ENCODE measurements at places on chromosomes 12 and 14. TPM values are rescaled to one million over a fixed set of nuclear protein-coding genes. Genes with fewer than 3 reads are reported as not detected.

Gene MIP
- total RNA-seq, result not detected

Gene LRP1-AS
- not detected for total RNA-seq

Gene ARHGEF40
- 42.8 TPM for total RNA-seq

Gene KLHL33
- 0.11 TPM for total RNA-seq

Gene DPPA3
- not detected for total RNA-seq

Gene ZNF140
- 20.9 TPM for total RNA-seq

Gene MFAP5
- 5.8 TPM for total RNA-seq

Gene PIWIL1
- total RNA-seq, result not detected

Gene CCDC177
- under 0.01 TPM for total RNA-seq

Gene NINJ2
- 0.77 TPM for total RNA-seq

Gene CNTN1
- 16.2 TPM for total RNA-seq

Gene C12orf54
- not detected for total RNA-seq

Gene TMEM253
- total RNA-seq, result not detected

Gene RPS6KL1
- total RNA-seq, result 1.1 TPM

Gene RFX4
- not detected for total RNA-seq

Gene RPS26
- total RNA-seq, result 174 TPM

Gene PIGH
- total RNA-seq, result 9.2 TPM

Gene LAG3
- total RNA-seq, result under 0.01 TPM

Gene SSTR1
- 22.0 TPM for total RNA-seq

Gene SYNDIG1L
- total RNA-seq, result not detected

Gene DACT1
- 27.4 TPM for total RNA-seq

Gene STAC3
- 0.50 TPM for total RNA-seq

Gene KRT73
- not detected for total RNA-seq

Gene RTL1
- total RNA-seq, result under 0.01 TPM

Gene APOF
- not detected for total RNA-seq

Gene LRTM2
- total RNA-seq, result not detected

Gene SOCS2
- total RNA-seq, result 18.4 TPM

Gene NOVA1
- total RNA-seq, result 4.1 TPM

Gene NR2C1
- 13.5 TPM for total RNA-seq

Gene MIS18BP1
- 35.2 TPM for total RNA-seq

Gene PRH2
- 0.50 TPM for total RNA-seq

Gene NANOG
- total RNA-seq, result not detected

Gene TBX3
- total RNA-seq, result 160 TPM

Gene SIX4
- 17.4 TPM for total RNA-seq

Gene CLEC1B
- total RNA-seq, result not detected

Gene NUDT14
- 21.4 TPM for total RNA-seq

Gene ARHGAP9
- 0.12 TPM for total RNA-seq

Gene KRR1
- total RNA-seq, result 37.5 TPM

Gene OTUB2
- total RNA-seq, result 2.4 TPM

Gene GALNT9
- total RNA-seq, result 1.2 TPM

Gene NFATC4
- 76.2 TPM for total RNA-seq

Gene SLCO1B1
- not detected for total RNA-seq

Gene SCNN1A
- under 0.01 TPM for total RNA-seq

Gene OR4E2
- 0.12 TPM for total RNA-seq

Data from uterine smooth muscle cell (primary cell).